T-cell (primary cell): ENCODE measurements at places on chromosomes 12 and 14. TPM values are rescaled to one million over a fixed set of nuclear protein-coding genes. Genes with fewer than 3 reads are reported as not detected.

TMEM63C gene
- 1.3 TPM for total RNA-seq

TMTC1 gene
- total RNA-seq = 0.32 TPM

RNF212B gene
- total RNA-seq = not detected

GRCh38 chr12:105897311-105897725 is 241.4 kb downstream of the NUAK1 start:
- no peaks in the 10 kb centered on the region for H3K4me1 ChIP-seq
- peaks cover 3% of the 10 kb centered on the region for H3K27me3 ChIP-seq
- no peak overlapping the region for H3K27ac ChIP-seq
- no peak for DNase-seq

APOF gene
- not detected for total RNA-seq

DNA sequence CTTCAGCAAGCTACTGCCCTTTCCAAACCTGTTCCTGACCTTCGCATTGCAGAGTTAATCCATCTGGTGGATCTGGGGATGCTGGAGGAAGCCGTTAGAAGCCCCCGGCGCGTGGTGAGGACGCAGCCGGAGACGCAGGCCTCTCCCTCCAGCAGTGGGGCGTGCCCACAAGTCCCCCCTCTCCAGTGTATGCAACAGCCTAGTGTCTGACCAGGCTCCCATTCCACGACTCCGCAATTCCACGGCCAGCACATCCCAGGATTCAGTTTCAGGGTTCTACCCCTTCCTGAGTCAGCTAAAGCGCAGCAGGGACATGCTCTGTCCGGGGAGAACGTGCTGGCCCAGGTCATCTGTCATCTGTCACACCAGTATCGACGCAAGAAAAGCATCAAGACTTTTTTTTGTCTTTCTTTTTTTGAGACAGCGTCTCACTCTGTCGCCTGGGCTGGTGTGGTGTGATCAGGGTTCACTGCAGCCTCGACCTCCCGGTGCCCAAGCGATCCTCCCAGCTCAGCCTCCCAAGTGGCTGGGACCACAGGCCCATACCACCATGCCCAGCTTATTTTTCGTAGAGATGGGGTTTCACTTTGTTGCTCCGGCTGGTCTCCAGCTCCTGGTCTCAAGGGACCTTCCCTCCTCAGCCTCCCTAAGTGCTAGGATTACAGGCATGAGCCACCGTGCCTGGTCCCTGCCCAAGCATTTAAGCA is 8.0 kb upstream of the DYNC1H1 start:
- no peak overlapping the region for H3K27ac ChIP-seq
- peaks cover 5% of the 10 kb centered on the region for H3K27me3 ChIP-seq
- no peaks in the 10 kb centered on the region for H3K36me3 ChIP-seq
- no peak for DNase-seq
- no peaks in the 10 kb centered on the region for H3K4me1 ChIP-seq
- H3K4me3 ChIP-seq = no peak overlapping the region

GRCh38 chr12:116939734-116940133 is 29.0 kb downstream of the FBXW8 start:
- H3K4me1 ChIP-seq = no peaks in the 10 kb centered on the region
- H3K27ac ChIP-seq = no peak overlapping the region
- H3K4me3 ChIP-seq = no peak overlapping the region
- no peak for DNase-seq
- peaks cover 6% of the 10 kb centered on the region for H3K36me3 ChIP-seq
- H3K27me3 ChIP-seq = no peaks in the 10 kb centered on the region

DNA sequence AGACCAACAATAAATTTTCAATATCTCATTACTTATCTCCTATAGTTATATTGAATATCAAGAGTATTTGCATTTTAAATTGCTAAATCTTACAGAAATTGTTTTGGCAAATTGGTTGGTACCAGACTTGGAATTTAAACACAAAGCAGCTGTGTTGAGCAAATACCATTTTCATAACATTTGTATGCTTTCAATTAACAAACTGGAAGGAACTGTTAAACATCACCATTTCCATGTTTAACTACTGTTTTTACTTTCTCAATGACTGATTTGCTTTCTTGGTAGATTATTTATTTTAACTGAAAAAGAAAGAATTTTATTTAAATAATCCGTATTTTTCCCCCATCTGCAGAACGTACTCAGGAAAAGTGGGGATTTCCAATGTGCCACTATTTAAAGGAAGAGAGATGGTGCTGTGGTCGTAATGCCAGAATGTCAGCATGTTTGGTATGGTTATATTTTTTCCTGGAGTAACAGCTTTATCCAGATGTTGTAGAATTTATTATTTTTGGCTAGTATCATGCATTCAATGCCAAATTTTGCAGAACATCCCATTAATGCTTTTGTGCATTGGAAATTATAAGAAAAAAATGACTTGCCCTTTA is 72.3 kb downstream of the METTL25 start:
- no peak overlapping the region for H3K4me3 ChIP-seq
- H3K36me3 ChIP-seq = no peaks in the 10 kb centered on the region
- H3K27ac ChIP-seq = no peak overlapping the region
- H3K4me1 ChIP-seq = no peaks in the 10 kb centered on the region
- H3K27me3 ChIP-seq = no peaks in the 10 kb centered on the region
- no peak for DNase-seq

- H3K27ac ChIP-seq = no peak overlapping the region
- peaks cover 3% of the 10 kb centered on the region for H3K4me1 ChIP-seq
- no peaks in the 10 kb centered on the region for H3K27me3 ChIP-seq
- no peak for DNase-seq
- H3K4me3 ChIP-seq = no peak overlapping the region
These were observed 325.1 kb downstream of the BCL11B start for GRCh38 chr14:98946940-98947339.

DNA sequence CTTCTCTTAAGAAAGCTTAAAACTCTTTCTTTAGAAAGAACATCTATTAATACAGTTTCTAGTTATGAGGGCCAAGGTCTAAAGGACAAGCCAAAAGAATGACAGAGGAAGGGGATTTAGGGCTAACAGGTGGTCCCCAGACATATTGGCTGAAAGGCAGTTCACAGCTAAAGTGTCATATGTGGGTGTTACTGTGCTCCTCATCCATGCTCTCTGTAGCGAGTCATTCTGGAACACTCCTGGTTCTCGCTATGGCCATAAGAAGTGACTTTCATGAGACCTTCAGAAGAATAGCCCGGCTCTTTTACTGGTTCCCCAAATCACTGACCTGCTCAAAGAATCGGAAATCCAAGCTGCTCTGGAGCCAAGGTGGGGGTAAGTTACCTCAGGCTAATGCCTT is 55.0 kb downstream of the TBK1 start:
- no peaks in the 10 kb centered on the region for H3K4me1 ChIP-seq
- no peaks in the 10 kb centered on the region for H3K36me3 ChIP-seq
- no peaks in the 10 kb centered on the region for H3K27me3 ChIP-seq
- no peak overlapping the region for H3K27ac ChIP-seq
- DNase-seq = no peak

- H3K27ac ChIP-seq = no peak overlapping the region
- DNase-seq = no peak
- no peaks in the 10 kb centered on the region for H3K36me3 ChIP-seq
- H3K4me3 ChIP-seq = no peak overlapping the region
These were observed 119.5 kb upstream of the RTL1 start for GRCh38 chr14:101022916-101023435.

GRCh38 chr14:61643555-61643954 is 51.8 kb upstream of the HIF1A start:
- H3K27me3 ChIP-seq = no peaks in the 10 kb centered on the region
- no peak overlapping the region for H3K4me3 ChIP-seq
- H3K4me1 ChIP-seq = no peaks in the 10 kb centered on the region
- H3K36me3 ChIP-seq = no peaks in the 10 kb centered on the region

DNA sequence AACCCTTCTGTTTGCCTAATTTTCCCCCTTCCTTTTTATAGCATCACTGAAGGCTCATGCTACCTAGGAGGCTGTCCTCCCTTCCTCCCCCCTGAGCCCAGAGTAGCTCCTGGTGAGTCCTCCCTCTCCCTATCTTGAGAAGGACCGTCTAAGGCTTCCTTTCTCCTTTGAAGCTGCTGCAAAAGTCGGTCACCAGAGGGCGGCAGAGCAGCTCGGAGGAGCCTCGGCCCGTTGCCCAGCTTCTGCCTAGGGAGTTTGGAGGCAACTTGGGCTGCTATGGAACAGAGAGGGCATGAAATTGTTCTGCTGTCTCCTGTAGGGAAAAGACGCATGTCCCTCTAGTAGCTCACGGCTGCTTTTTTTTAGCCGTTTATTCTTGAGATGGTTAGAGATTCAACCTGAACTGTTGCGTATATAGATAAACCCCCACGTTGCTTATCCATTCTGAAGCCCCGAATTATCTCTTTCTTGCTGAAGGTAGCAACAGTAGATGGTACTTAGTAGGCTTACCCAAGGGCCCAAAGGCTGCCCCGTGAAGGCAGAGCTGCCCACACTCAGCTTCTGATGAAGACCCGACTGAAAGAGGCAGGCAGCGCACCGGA is 5.7 kb downstream of the WNT5B start:
- DNase-seq = peak; percentile 26
- H3K4me1 ChIP-seq = peaks cover 15% of the 10 kb centered on the region
- no peaks in the 10 kb centered on the region for H3K36me3 ChIP-seq
- no peak overlapping the region for H3K27ac ChIP-seq
- H3K4me3 ChIP-seq = no peak overlapping the region

DNA sequence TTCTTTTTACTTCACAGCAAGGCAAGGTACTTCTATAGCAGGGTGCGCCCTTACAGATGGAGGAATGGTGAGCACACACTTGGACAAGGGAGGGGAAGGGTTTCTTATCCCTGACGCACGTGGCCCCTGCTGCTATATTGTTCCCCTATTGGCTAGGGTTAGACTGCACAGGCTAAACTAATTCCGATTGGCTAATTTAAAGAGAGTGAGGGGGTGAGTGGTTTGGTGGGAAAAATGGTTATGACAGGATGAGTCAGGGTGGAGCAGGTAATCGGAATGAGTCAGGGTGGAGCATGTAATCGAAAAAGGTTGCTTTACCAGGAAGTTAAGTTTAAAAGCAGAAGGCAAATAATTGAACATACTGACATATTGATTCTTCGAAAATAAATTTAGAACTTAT is 23.7 kb upstream of the RAB21 start:
- H3K27me3 ChIP-seq = peaks cover 3% of the 10 kb centered on the region
- H3K4me3 ChIP-seq = no peak overlapping the region
- DNase-seq = no peak
- no peaks in the 10 kb centered on the region for H3K4me1 ChIP-seq
- no peaks in the 10 kb centered on the region for H3K36me3 ChIP-seq
- no peak overlapping the region for H3K27ac ChIP-seq

- H3K4me3 ChIP-seq = no peak overlapping the region
- no peak for DNase-seq
- H3K36me3 ChIP-seq = no peaks in the 10 kb centered on the region
- no peak overlapping the region for H3K27ac ChIP-seq
- no peaks in the 10 kb centered on the region for H3K27me3 ChIP-seq
These were observed 30.2 kb upstream of the NPAS3 start for GRCh38 chr14:32908196-32909084.

MEG3 gene
- total RNA-seq = 2.3 TPM

GRCh38 chr14:101323111-101323510 is 238.2 kb upstream of the DIO3 start:
- DNase-seq = no peak
- no peak overlapping the region for H3K4me3 ChIP-seq
- no peak overlapping the region for H3K27ac ChIP-seq
- no peaks in the 10 kb centered on the region for H3K4me1 ChIP-seq
- H3K36me3 ChIP-seq = no peaks in the 10 kb centered on the region

DIO2 gene
- total RNA-seq = not detected

DNA sequence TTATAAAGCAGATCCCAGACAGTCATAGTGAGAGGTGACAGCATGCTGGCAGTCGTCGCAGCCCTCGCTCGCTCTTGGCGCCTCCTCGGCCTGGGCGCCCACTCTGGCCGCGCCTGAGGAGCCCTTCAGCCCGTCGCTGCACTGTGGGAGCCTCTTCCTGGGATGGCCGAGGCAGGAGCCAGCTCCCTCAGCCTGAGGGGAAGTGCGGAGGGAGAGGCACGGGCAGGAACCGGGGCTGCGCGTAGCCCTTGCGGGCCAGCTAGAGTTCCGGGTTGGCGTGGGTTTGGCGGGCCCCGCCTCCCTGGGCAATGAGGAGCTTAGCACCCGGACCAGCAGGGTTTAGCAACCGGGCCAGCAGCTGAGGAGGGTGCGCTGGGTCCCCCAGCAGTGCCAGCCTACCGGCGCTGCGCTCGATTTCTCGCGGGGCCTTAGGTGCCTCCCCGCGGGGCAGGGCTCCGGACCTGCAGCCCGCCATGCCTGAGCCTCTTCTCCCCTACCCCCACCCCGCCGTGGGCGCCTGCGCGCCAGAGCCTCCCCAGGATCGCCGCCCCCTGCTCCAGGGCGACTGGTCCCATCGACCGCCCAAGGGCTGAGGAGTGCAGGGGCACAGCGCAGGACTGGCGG is 451.2 kb upstream of the DCN start:
- H3K4me3 ChIP-seq = no peak overlapping the region
- H3K27me3 ChIP-seq = no peaks in the 10 kb centered on the region
- no peaks in the 10 kb centered on the region for H3K4me1 ChIP-seq
- no peak for DNase-seq

DNA sequence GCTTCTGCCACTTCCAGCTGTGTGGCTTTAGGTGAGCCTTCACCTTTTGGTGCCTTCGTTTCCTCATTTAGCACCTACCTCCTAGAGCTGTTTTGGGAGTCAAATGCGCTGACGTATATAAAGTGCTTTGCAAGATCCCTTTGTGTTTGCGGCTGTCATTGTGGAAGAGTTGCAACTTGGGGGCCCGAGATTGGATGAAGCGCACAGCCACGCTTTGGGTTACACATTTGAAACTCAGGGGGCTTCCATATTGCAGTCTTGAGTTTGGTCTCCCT is 636 bp upstream of the ARL6IP4 start:
- no peak for DNase-seq
- no peaks in the 10 kb centered on the region for H3K27me3 ChIP-seq
- H3K36me3 ChIP-seq = peaks cover 30% of the 10 kb centered on the region
- peak overlapping the region; percentile 58 for H3K27ac ChIP-seq
- H3K4me1 ChIP-seq = peaks cover 27% of the 10 kb centered on the region

DNA sequence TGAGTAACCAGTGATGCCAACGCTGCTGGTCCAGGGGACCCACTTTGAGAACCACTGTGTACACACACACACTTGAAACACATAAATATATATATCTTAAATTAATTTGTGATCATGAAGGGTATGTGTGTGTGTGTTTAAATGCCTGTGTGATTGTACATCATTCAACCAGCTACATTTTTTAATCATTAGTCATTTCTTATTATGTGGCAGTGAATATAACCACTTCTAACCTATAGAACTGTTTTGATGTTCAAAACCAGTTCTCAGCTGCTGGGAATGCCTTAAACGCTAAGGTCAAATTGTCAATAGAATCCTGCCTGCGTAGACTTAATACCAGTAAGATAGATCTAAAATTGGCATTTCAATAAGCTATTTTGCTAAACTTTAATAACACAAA is 330.0 kb downstream of the SYT1 start:
- no peak overlapping the region for H3K27ac ChIP-seq
- no peaks in the 10 kb centered on the region for H3K36me3 ChIP-seq
- no peak for DNase-seq
- no peaks in the 10 kb centered on the region for H3K4me1 ChIP-seq

- peaks cover 7% of the 10 kb centered on the region for H3K27me3 ChIP-seq
- H3K27ac ChIP-seq = no peak overlapping the region
- no peaks in the 10 kb centered on the region for H3K4me1 ChIP-seq
- H3K4me3 ChIP-seq = no peak overlapping the region
- DNase-seq = no peak
These were observed 47.2 kb upstream of the STXBP6 start for GRCh38 chr14:25097120-25097519.

ANO4 gene
- not detected for total RNA-seq
